ENCODE measurements at places on chromosomes 5 and 9.

- DNase-seq = no peak
These were observed 396.9 kb downstream of the AGTPBP1 start for GRCh38 chr9:85344901-85345300.

DNA sequence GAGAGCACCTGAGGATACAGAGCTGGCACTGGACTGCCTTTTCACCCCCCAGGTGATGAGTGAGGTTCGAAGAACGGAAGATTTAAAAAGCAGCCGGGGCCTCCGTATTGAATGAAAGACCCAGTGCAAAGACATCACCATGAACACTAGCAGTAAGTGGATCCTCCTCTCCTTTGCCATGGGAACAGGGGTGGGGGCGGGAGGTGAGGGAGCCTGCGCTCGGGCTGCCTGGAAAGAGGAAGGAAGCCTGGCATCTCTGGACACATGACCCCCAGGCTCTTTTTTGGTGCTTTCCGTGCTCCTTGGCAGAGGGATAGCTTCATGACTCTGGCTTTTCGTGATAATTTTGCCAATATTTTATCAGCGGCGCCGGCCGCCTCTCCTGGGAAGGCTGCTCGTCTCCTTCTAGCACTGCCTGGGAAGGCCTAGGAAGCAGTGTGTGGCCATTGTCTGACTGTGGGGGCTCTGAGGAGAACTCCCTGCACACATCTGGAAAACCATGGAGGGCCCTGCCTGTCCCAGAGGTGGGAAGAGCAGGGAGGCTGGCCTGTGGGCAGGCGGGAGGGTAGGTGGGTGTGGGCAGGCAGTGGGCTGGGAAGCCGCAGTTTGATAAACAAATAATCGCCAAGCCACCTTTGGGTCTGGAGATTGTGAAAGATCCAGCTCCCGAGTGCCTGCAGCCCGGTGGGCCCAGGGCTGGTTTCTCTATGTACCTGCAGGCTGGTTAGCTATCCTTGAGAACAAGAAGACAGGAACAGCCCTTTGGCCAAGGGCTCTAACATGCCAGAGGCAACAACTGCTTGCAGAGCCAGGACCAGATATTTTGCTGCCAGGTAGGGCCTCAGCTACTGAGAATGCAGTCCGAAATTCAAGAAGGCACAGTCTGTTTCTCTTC lies 911 bp downstream of the ABLIM3 start:
- DNase-seq = no peak

DNA sequence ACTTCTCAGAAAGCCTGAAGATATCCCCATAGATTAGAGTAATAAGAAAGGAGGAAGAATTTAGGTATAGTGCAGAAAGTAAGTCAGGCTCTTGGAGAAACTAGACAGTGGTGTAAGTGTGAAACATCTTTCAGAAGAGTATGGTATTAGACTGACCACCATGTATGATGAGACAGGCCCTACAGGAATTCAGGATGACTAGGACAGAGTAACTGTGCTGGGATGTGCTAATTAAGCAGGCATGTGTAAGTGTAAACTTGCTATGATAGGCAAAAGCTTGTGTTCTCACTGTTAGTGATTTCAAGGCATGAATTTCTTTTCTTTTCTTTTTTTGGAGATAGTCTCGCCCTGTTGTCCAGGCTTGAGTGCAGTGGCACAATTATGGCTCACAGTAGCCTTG lies 70.8 kb downstream of the RAB24 start:
- no peak for DNase-seq

- DNase-seq = no peak
These were observed 8.4 kb upstream of the IRX2 start for GRCh38 chr5:2759696-2760461.

GRCh38 chr9:105385381-105385985 lies 62.4 kb upstream of the FSD1L start:
- DNase-seq = no peak

DNA sequence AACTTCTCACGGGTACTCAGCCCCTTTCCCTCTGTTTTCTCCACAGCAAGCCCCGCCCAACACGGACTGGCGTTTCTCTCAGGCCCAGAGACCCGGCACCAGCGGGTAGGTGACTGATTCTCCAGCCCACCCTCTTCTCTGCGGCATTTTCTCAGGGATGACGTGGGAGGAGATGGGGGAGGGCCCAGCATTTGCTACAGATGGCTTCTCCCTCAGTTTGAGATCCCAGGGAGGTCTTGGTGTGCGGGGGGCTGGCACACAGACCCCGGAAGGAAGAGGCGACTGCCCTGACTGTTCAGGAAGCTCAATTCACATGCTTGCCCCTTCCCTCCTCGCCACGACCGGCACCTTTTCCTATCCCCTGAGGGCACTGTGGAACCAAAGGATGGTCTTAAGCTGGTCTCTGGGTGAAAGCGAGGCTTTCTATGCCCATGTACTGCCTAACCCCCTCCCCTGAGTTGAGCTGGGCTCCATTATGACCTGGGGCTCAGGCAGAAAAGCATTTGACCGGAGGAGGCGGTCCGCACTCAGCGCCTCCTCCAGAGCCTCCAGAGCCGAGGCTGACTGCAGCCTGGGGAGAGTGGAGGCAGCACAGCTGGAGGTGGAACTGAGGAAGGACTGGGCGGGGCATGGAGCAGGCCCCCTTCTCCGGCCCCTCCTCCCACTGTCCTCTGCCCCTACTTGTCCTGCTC lies 6.0 kb downstream of the PCDHGC5 start:
- DNase-seq = no peak

- peak; percentile 12 for DNase-seq
These were observed 215.8 kb upstream of the TRIM32 start for GRCh38 chr9:116471093-116471906.
